ENCODE measurements at places on chromosomes 7 and 10.

- no peaks in the 10 kb centered on the region for H3K27me3 ChIP-seq
- peak overlapping the region; percentile 96 for H3K27ac ChIP-seq
- no peak for DNase-seq
- H3K4me1 ChIP-seq: peaks cover 16% of the 10 kb centered on the region
Measured at GRCh38 chr7:107678110-107678753, 17.6 kb downstream of the SLC26A4 start.

DNA sequence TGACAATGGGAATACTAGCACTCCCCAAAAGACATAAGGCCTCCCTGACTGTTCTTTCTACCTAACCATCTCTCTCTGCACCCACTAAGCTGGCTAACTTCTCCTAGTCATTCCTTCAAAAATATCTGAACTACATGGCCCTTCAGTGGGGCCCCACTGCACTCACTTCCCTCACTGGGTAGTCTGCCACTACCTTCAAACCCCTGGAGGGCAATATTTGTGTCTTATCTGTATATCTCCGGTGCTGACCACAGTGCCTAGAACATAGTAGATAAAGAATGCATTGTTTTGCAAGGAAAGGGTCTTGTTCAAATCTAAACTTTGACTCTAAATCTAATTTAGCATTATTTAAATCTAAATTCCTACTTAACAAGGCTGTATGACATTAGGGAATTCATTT, 44.3 kb downstream of the CACUL1 start:
- H3K4me1 ChIP-seq: peaks cover 3% of the 10 kb centered on the region
- no peak for DNase-seq

- no peaks in the 10 kb centered on the region for H3K4me1 ChIP-seq
- no peak overlapping the region for H3K4me3 ChIP-seq
- peaks cover 7% of the 10 kb centered on the region for H3K27me3 ChIP-seq
- no peak overlapping the region for H3K27ac ChIP-seq
- no peak for DNase-seq
Measured at GRCh38 chr10:75611172-75611992, 180.0 kb downstream of the LRMDA start.

GRCh38 chr10:3814838-3815220, 29.8 kb upstream of the KLF6 start:
- no peak overlapping the region for H3K27ac ChIP-seq
- no peaks in the 10 kb centered on the region for H3K27me3 ChIP-seq
- no peak overlapping the region for H3K4me3 ChIP-seq

GRCh38 chr10:109029870-109030269, 893.4 kb downstream of the XPNPEP1 start:
- H3K27ac ChIP-seq: no peak overlapping the region
- H3K27me3 ChIP-seq: peaks cover 11% of the 10 kb centered on the region
- no peak for DNase-seq
- H3K4me3 ChIP-seq: no peak overlapping the region
- H3K4me1 ChIP-seq: peaks cover 2% of the 10 kb centered on the region
- no peaks in the 10 kb centered on the region for H3K36me3 ChIP-seq

GRCh38 chr10:128274938-128275337, 148.7 kb upstream of the MKI67 start:
- peaks cover 5% of the 10 kb centered on the region for H3K4me1 ChIP-seq
- H3K27ac ChIP-seq: no peak overlapping the region
- H3K4me3 ChIP-seq: peak overlapping the region; percentile 2
- DNase-seq: no peak

DNA sequence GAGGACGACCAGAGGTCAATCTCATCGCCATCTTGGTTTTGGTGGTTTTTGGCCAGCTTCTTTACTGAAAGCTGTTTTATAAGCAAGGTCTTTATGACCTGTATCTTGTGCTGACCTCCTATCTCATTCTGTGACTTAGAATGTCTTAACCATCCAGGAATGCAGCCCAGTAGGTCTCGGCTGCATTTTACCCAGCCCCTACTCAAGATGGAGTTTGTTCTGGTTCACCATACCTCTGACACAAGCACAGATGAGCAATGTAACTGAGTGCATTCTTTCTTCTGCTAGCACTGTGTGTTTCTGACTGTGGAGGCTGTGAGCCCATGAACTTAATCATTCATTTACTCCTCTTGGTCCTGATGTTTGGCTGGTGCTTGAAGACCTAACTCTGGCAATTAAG, 794.5 kb upstream of the CELF2 start:
- no peak for DNase-seq
- no peak overlapping the region for H3K4me3 ChIP-seq
- no peaks in the 10 kb centered on the region for H3K36me3 ChIP-seq
- no peaks in the 10 kb centered on the region for H3K27me3 ChIP-seq
- H3K27ac ChIP-seq: no peak overlapping the region

- no peak for DNase-seq
- no peak overlapping the region for H3K4me3 ChIP-seq
- no peaks in the 10 kb centered on the region for H3K27me3 ChIP-seq
- H3K4me1 ChIP-seq: no peaks in the 10 kb centered on the region
Measured at GRCh38 chr7:146654048-146654447, 537.4 kb downstream of the CNTNAP2 start.

DNA sequence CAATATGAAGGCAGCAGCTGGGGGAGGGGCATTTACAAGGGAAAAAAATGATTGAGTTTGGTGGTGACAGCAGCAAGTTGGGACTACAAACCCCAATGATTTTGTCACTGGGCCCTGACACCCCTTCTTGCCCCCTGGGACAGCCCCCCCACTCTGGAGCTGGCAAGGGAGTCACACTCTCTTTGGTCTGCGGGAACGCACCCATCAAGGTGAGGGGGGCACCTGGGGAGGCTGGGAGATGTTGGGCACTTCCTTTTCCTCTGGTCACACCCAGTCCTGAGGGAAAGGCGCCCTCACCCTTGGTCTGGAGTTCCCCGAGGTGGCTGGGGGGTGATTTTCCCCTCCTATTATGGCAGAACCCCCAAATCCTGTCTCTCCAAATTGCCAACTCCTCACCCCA, 24.4 kb downstream of the EPHB4 start:
- no peaks in the 10 kb centered on the region for H3K36me3 ChIP-seq
- H3K27ac ChIP-seq: peak overlapping the region; percentile 18
- H3K4me1 ChIP-seq: peaks cover 29% of the 10 kb centered on the region
- no peaks in the 10 kb centered on the region for H3K27me3 ChIP-seq
- H3K4me3 ChIP-seq: peak overlapping the region; percentile 78
- DNase-seq: peak; percentile 49

DNA sequence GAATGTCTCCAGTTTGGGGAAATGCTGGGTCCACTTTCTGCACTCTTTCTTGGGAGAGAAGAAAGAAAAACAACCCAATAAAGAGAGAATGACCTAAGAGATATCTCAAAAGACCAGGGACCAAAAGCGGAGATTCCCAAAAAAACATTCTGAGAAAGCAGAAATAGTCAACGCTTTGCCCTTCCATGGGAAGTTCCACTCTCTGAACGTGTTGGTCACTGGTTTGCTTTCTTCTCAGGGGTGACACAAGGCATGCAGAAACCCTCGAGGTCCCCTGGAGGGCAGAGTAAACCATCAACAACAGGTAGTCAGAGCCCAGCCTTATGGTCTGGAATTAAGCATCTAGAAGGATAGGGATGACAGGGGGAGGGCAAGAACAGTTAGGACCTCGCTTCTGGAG, 26.2 kb upstream of the AOAH start:
- H3K4me3 ChIP-seq: no peak overlapping the region
- peaks cover 6% of the 10 kb centered on the region for H3K4me1 ChIP-seq
- DNase-seq: no peak
- no peaks in the 10 kb centered on the region for H3K36me3 ChIP-seq
- H3K27me3 ChIP-seq: no peaks in the 10 kb centered on the region
- no peak overlapping the region for H3K27ac ChIP-seq

GRCh38 chr7:22765609-22766008, 38.6 kb downstream of the IL6 start:
- H3K4me1 ChIP-seq: peaks cover 13% of the 10 kb centered on the region
- H3K4me3 ChIP-seq: no peak overlapping the region
- no peaks in the 10 kb centered on the region for H3K27me3 ChIP-seq

GRCh38 chr7:1534330-1535099, 4.0 kb downstream of the MAFK start:
- no peak for DNase-seq
- peaks cover 4% of the 10 kb centered on the region for H3K36me3 ChIP-seq
- peak overlapping the region; percentile 92 for H3K27ac ChIP-seq
- no peaks in the 10 kb centered on the region for H3K27me3 ChIP-seq

GRCh38 chr10:77281719-77282118, 355.9 kb downstream of the KCNMA1 start:
- H3K4me1 ChIP-seq: peaks cover 8% of the 10 kb centered on the region
- no peak overlapping the region for H3K4me3 ChIP-seq
- peaks cover 2% of the 10 kb centered on the region for H3K36me3 ChIP-seq
- no peak overlapping the region for H3K27ac ChIP-seq
- H3K27me3 ChIP-seq: peaks cover 14% of the 10 kb centered on the region

GRCh38 chr10:132517951-132518521, 19.6 kb upstream of the INPP5A start:
- no peak for DNase-seq
- no peak overlapping the region for H3K27ac ChIP-seq
- peaks cover 3% of the 10 kb centered on the region for H3K27me3 ChIP-seq
- H3K4me1 ChIP-seq: peaks cover 10% of the 10 kb centered on the region

DNA sequence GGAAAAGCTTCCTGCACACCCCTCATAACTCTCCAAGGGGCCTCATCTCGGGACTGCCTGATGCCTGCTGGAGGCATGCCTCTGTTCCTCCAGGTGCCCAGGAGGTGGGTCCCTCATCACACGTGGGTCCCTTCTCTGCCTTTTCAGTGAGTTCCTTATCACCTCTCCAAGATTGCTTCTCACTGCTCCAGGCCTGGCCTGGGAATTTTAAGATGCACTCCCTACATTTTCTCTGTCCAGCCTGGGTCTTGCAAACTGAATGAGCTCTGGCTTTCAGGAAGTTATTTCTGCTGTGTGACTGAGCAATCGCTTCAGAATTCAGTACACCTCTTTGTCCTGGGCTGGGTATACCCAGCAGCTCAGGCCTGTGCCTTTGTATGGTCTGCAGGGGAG, 43.8 kb downstream of the LRRC18 start:
- H3K27me3 ChIP-seq: no peaks in the 10 kb centered on the region
- peaks cover 3% of the 10 kb centered on the region for H3K4me1 ChIP-seq
- H3K36me3 ChIP-seq: peaks cover 49% of the 10 kb centered on the region
- DNase-seq: no peak

- DNase-seq: no peak
- H3K4me3 ChIP-seq: no peak overlapping the region
- no peaks in the 10 kb centered on the region for H3K36me3 ChIP-seq
- peaks cover 8% of the 10 kb centered on the region for H3K27me3 ChIP-seq
- H3K27ac ChIP-seq: no peak overlapping the region
Measured at GRCh38 chr7:106966121-106966520, 78.4 kb upstream of the PRKAR2B start.

- no peak overlapping the region for H3K4me3 ChIP-seq
- no peak overlapping the region for H3K27ac ChIP-seq
- peaks cover 23% of the 10 kb centered on the region for H3K27me3 ChIP-seq
- peak; percentile 22 for DNase-seq
Measured at GRCh38 chr7:131692131-131692960, 135.9 kb upstream of the PODXL start.

- H3K36me3 ChIP-seq: no peaks in the 10 kb centered on the region
- no peak for DNase-seq
- H3K27ac ChIP-seq: peak overlapping the region; percentile 93
- H3K27me3 ChIP-seq: no peaks in the 10 kb centered on the region
- H3K4me1 ChIP-seq: peaks cover 25% of the 10 kb centered on the region
Measured at GRCh38 chr10:102132193-102132562, 662 bp upstream of the PPRC1 start.

Measured in memory B cell (primary cell).